ENCODE measurements at places on chromosomes 16 and 17. TPM values are rescaled to one million over a fixed set of nuclear protein-coding genes. Genes with fewer than 3 reads are reported as not detected.

DNA sequence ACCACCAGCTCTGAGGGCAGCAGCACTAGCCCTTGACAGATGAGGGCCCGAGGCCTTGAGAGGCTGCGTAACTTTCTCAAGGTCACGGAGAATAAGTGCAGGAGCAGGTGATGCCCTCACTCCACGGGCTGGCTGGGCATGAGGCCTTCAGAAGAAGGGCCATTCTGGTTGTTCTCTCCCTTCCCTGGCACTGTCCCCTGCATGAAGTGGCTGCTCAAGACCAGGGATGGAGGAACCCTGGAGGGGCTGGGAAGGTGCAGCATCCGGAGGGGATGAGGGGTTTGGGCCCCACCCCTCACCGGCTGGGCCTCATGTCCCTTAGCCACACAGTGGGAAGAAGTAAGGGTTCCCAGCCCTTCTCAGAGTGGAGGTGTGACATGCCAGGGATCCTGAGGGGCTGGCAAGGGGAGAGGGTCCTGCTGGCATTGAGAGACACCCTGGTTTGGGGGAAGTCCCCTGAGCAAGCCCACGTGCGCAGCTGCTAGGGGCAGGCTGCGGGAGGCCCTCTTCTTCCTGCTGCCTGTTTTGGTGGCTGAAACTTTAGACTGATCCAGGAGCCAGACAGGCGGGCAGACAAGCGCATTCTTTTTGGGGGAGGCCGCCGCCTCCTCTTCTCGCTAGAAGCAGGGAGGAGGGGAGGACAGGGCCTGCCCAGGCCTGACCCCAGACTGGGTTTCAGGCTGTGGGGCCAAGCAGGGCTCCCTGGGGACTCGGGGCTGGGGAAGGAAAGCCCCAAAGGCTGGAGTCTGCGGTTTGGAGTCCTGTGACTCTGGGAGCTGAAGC, 74.0 kb downstream of the N4BP1 start:
- DNase-seq: peak; percentile 70

- DNase-seq: no peak
Measured at GRCh38 chr17:30920683-30921543, 832 bp upstream of the ADAP2 start.

GRCh38 chr17:1482680-1483079, 9.8 kb downstream of the MYO1C start:
- DNase-seq: no peak

Gene TLCD3B
- total RNA-seq: 0.46 TPM

DNA sequence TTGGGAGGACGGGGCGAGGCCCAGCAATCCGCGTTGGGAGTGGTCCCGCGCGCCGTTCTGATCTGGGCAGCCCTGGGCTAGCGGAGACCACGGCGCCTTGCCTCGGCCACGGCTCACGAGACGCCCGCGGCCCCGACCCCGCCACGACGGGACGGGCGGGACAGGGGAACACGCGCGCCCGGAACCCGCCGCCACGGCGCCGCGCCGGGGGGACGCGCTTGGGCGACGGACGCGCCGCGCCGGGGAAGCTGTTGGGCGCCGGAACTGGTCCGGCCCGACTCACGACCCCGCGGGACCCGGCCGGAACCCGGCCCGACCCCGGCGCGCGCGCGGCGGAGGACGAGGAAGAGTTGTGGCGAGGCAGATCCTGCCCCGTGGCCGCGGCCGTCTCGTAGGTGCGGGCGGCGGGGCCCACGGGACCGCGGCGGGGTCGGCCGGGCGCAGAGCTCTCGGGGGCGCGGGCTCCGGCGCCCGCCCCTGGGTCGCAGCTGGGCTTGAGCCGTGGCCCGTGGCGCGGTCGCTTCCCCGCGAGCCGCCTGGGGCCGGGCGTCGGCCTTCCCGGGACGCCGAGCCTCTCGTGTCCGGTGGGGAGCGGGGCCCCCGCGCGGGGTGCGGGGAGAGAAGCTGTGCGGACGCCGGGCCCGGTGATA, at the start of gene ACSF3:
Gene ACSF3, plus strand, starts transcription at position 251 of the 650 bp plus-strand sequence. CDS start 6,830 bp downstream, outside the sequence.
- peak; percentile 74 for DNase-seq

DNA sequence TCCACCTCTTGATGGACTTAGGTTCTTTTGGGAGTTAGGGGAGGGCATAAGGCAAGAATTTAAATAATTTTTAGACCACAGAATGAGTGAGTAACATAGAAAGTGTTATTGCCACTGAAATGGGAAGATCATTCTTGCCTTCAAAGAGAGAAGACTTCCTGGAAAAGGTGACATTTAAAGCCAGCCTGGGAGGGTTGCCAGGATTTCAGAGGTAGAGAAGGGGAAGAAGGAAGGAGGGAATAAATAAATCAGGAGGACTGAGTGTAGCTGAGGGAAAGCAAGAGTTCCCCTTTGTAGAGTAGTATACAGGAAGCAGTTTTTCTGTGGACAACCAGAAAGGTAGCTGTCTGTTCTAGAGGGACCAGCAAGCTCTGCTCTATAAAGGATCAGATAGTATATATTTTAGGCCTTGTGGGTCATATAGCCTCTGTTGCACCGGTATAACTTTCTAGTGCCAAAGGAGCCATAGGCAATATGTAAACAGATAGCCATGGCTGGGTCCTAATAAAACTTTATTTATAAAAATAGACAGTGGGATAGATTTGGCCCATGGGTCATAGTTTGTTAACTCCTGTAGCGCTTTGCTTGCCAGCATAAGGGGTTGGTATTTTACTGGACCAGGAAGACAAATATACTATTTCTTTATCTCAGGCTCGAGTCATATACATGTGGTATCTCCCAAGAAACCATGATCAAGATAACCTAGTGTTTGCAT, 147.2 kb upstream of the CACNG5 start:
- DNase-seq: peak; percentile 75

Gene ITGB3
- 3.9 TPM for total RNA-seq

Gene UBALD1
- 38.8 TPM for total RNA-seq

DNA sequence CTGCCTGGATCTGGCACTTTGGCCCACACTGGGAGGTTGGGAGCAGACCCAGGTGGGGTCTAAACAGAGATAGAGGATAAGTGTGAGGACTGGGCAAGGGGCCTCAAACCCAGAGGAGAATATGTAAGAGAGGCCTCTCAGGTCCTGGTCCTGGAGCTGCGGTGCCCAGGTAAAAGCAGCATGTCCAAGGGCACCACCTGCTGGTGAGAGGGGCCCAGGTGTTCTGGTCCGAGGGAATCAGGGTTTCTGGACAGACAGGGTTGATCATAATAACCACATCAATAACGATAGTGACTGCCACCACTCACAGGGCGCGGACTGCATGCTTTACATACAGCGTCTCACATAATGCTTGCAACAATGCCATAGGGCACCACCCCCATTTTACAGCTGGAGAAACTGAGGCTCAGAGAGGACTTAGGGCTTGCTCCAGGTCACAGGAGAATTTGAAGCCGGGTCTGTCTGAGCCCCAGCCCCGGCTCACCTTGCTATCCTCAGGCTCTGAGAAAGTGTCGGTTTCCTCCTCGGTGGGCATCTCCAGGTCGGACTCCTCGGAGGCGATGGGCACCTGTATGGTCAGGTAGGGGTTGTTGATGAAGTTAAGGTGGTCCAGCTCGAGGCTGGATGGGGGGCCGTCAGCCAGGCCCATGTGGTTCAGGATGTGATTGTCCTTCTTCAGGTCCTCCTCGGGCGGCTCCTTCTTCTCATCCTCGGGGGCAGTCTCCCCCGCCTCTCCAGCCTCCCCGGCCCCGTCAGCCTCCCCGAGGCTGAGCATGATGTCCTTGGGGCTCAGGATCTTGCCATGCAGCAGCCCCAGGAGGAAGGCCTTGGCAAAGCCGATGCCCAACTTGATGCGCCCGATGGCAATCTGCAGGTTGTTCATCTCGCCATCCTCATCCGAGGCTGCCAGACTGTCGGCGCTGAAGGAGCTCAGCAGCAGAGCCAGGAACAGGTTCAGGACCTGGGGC, 19.1 kb upstream of the CD79B start:
- DNase-seq: peak; percentile 87

Gene SLFN13
- total RNA-seq: 5.8 TPM

DNA sequence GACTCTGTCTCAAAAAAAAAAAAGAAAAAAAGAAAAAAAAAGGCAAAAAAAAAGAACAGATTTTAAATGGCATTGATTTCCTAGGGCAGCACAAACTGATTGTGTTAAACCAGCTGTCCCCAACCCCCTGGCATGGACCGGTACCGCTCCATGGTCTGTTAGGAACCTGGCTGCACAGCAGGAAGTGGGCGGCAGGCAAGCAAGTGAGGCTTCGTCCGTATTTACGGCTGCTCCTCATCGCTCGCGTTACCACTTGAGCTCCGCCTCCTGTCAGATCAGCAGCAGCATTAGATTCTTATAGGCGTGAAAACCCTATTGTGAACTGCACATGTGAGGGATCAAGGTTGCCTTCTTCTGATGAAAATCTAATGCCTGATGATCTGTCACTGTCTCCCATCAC, 26.6 kb downstream of the MGAT5B start:
- DNase-seq: no peak

DNA sequence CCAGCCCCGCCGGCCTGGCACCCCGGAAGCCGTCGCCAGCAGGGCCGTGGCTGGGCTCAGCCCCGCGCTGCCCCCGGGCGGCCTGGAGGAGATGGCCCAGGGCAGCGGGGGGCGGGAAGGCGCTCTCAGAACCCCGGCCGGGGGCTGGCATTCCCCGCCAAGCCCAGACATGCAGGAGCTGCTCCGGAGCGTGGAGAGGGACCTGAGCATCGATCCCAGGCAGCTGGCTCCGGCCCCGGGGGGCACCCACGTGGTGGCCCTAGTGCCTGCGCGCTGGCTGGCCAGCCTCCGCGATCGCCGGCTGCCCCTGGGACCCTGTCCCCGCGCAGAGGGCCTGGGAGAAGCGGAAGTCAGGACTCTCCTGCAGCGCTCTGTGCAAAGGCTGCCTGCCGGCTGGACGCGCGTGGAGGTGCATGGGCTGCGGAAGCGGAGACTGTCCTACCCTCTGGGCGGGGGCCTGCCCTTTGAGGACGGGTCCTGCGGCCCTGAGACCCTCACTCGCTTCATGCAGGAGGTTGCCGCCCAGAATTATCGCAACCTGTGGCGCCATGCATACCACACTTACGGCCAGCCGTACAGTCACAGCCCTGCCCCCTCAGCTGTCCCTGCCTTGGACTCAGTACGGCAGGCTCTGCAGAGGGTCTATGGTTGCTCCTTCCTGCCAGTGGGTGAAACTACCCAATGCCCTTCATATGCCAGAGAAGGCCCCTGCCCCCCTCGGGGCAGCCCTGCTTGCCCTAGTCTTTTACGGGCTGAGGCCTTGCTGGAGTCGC, 551 bp downstream of the WDR81 start:
- DNase-seq: peak; percentile 67

DNA sequence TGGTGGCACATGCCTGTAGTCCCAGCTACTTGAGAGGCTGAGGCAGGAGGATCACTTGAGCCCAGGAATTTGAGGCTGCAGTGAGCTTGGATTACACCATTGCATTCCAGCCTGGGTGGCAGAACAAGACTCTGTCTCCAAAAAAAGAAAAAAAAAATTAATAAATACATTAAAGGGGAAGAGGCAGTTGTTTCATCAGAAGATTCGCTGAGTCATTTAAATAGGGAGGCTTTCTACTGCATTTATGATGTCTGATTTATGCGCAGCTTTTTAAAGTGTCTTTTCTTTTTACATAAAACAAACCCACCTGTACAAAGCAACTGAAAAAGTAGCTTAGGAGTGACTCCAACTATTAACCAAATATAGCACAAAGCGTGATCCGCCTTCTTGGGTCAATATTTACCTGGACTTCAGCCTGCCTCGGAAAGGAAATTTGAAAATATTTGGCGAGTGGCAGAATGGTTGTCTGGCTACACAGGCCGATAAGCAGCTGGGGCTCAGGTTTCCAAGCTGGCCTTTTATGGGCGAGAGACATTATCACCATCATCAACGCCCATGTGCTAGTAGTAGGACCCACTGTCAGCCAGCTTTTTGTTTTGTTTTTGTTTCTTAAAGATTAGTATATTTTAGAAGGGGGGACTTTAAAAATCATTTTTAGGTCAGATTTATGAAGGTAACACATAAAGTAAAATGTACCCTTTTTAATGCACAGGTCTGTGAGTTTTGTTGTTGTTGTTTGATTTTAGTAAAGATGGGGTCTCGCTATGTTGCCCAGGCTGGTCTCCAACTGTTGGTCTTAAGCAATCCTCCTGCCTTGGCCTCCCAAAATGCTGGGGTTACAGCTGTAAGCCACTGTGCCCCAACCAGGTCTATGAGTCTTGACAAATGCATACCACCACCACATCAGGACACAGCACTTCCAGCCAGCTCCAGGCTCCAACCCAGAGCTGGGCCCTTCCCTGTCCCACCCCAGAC, 42.5 kb upstream of the RASD1 start:
- no peak for DNase-seq

DNA sequence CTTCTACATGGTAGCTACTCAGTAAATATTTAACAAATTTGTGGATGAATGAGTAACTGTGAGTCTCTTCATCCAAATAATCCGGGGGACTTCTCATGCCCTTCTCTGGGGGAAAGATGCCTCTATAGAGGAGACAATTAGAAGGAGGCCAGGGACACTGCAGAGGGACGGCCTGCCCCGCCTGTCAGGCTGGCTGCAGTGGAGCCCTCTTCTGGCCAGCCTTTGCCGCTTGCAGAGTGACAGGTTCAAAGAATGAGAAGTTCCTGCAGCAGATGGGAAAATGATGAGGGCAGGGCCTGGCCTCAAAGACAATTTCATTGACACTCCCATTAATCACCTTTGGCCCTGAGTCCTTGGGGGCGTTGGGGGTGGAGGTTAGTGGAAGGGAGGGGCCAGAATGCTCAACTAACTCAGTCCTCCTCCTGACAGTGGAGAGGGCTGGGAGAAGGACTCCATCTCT, 339.0 kb downstream of the MAF start:
- DNase-seq: no peak

Gene CIITA
- 16.0 TPM for total RNA-seq

- DNase-seq: no peak
Measured at GRCh38 chr17:72233986-72234385, 113.2 kb downstream of the SOX9 start.

Gene BCAS3
- 33.4 TPM for total RNA-seq

All from mucosa of descending colon (tissue), 3 donors.